Amygdala (tissue), 56 donors: ENCODE measurements at places on chromosomes 1 and 21.

DNA sequence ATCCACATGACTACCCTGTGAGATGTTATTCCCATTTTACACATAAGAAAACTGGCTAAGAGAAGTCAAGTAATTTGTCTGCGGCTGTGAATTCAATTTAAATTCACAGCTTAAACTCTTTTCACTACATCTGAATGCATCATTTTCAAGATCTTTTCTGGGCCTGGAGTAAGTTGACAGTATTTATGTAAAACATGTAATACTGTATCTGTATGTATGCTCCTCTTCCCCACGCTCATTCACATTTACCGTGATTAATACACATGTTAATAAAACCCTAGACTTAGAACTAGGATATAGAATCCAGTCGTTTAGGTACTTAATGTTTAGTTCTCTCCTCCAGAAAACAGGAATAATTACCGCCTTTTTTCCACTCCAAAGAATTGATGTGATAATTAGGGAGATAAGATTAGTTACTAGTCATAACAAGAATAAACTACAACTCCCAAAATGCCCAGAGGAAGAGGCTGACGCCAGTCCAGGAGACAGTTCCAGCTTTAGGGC is 442 bp upstream of the PPP1R12B start:
- no peak for DNase-seq

- DNase-seq, result no peak
Observed at GRCh38 chr21:29232530-29233255, 66.0 kb upstream of the BACH1 start.

DNA sequence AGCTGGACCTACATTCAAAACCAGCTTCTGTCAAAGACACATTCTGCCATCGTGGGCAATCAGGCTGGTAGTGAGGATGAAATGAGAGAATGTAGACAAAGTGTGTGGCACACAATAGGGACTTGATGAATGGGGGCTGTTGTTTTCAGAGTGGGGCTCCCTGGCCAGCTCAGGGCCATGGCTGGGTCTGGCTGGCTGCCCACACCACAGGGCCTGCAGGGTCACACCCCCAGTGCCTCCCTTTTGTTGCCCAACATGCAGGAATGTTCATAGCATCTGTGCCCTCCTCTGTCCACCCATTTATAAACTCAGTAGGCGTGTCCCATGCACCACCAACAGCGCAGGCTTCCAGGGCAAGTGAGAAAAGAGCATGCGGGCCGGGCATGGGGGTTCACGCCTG is 20.8 kb upstream of the ECE1 start:
- peak; percentile 62 for DNase-seq

- no peak for DNase-seq
Observed at GRCh38 chr1:206826394-206826793, 39.0 kb upstream of the IL20 start.

GRCh38 chr1:221076391-221076811 is 197.2 kb downstream of the HLX start:
- no peak for DNase-seq

DNA sequence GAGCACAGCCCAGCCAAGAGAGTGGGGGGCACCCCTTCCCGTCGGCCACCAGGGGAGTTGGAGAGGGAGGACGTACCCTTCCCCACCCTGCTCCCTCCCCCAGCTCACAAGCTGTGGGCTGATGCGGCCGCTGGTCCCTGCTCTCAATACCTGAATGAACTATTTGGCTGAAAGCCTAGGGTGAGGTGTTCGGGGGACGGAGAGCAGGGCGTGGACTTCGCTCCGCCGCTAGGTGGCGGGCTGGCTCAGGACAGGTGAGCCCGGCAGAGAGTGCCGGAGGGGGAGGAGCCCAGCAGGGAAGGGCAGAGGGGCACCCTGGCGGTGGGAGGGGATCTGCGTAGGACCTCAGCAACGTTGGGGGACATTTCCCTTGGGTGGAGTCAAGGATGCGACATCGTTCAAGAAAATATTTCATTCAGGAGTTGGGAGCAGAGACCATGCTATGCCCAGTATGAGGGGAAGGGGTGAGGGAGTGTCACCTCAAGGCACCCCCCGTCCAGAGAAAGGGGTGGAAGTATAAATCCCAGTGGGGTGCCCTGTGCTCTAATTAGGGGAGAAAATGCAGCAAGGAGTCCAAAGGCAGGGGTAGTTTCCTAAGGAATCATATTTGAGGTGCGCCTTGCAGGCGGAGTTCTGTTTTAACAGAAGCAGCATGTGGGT is 12.0 kb upstream of the RHBG start:
- no peak for DNase-seq

DNA sequence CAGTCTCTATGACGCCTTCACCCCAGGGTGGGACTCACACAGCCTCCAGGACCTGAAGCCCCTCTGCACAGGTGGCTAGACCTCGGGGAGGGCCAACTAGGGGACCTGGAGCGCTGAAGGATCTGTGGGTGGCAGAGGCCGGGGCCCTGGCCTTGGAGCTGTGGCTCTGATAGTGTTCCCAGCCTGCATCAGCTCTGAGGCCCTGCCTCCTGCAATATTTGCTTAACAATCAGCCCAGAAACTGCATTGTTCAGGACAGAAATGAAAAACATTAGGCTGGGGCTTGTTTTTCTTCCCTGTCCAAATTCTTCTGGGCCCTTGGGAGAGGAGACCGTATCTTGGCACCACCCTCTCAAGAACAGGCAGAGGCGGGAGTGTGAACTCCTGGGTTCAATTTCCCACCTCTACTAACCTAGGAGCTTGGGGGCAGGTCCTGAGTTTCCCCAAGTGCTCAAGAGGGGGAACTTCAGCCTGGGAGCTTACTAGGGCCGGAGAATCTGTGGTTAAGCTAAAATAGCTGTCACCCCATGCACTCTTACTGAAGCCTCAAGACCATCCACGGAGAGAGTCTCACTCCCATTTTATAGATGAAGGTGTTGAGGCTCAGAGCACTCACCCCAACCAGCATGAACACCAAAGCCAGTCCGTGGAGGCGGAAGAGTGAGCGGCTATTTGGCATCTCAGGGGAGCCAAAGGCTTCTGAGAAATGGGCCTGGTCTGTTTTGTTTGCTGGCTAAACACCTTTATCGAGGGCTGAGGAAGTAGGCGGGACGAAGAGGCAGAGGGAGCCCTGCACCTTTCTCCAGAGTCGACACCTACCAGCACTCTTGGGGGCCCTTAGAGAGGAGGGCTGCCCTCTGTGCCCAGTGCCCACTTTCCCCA is 18.8 kb upstream of the CASZ1 start:
- no peak for DNase-seq

DNA sequence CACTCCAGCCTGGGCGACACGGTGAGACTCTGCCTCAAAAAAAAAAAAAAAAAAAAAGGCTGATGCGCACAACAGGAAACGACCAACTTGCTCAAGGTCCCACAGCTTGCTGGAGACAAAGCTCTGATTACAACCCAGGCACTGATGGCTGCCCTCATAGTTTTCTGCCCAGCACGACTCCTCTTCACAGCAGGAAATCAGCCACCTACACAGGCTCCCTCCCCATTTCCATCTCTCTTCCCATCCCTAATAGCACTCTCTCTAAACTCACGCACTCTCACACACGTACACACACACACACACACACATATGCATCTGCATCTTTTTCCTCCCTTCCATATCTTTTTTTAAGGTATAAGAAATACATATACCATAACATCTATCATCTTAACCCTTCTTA is 153.5 kb upstream of the SOD1 start:
- DNase-seq, result no peak

- DNase-seq, result peak; percentile 62
Observed at GRCh38 chr1:2459757-2460156, 16.3 kb upstream of the PLCH2 start.

DNA sequence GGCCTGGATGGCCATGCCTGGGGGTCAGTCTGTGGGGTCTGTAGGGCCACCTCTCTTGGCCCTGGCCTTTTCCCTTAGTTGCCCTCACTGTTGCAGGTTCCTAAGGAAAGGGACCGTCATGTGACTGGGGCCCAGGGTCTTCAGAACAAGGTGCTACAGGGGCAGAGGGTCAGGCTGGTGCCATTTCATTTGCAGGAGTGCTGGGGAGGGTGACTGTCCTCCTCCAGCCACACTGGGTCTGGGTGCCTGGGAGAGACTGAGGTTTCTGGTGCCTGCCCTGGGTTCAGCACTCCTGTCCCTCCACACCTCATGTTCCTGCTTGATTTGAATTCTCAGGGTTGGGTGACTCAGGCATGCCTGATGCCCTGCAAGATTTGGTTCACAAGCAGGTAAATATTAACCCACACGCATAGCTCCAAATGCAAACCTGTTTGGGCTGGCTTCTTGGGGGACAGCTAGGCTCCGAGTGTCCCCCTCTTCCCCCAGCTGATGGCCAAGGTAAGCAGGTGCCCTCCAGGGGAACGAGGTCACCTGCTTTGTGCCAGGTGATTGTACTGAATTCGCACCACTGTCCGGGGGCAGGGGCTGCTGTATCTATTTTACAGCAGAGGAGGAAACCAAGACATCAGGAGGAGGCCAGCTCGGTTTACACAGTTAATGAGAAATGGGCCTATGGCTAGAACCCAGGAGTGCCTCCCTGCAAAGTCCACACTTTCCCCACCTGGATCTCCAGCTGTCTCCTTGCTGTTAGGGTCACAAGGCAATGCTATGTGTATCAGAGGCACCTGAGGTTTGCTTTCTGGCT is 20.3 kb downstream of the ARHGEF10L start:
- DNase-seq, result no peak

DNA sequence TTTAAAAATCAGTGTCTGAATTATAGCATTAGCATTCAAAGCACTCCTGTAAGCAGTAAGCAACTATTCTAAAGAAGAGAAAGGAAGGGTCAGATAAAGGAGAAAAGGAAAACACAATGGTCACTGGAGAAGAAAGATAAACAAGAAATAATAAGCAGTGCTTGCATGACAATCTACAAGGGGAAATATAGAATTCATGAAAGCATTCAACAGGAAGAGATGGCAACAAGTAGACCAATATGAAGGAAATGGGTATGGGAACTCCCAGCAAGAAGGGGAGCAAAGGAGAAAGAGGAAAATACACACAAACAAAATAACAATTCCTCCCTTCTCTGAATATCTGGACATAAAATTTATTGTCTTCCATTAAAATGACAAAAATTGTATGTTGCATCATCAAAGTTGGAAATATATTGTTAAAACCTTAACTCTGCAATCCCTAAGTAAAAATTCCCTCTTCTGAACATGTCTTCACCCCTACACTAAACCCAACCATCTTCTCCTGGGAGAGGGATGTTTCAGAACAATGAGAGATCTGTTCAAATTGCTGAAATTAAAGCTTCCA is 206.3 kb upstream of the SAMSN1 start:
- DNase-seq, result no peak

DNA sequence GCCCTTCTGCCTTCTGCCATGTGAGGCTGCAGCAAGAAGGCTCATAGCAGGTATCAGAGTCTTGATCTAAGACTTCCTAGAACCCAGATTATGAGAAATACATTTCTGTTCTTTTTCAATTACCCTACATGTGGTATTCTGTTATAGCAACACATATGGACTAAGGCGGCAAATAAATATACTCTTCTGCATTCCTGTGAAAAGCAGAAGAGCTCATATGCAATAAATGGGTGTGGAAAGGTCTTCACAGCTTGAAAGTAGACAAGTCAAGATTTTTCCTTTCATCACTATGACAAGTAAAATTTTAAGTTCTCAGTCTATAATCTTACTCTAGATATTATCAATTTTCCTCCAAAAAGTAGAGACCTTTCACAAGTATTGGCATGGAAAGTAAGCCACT is 36.6 kb downstream of the TNFSF18 start:
- no peak for DNase-seq

- DNase-seq, result no peak
Observed at GRCh38 chr1:63770381-63770780, 3.4 kb upstream of the ROR1 start.
